ENCODE measurements at places on chromosomes 2 and 18.

DNA sequence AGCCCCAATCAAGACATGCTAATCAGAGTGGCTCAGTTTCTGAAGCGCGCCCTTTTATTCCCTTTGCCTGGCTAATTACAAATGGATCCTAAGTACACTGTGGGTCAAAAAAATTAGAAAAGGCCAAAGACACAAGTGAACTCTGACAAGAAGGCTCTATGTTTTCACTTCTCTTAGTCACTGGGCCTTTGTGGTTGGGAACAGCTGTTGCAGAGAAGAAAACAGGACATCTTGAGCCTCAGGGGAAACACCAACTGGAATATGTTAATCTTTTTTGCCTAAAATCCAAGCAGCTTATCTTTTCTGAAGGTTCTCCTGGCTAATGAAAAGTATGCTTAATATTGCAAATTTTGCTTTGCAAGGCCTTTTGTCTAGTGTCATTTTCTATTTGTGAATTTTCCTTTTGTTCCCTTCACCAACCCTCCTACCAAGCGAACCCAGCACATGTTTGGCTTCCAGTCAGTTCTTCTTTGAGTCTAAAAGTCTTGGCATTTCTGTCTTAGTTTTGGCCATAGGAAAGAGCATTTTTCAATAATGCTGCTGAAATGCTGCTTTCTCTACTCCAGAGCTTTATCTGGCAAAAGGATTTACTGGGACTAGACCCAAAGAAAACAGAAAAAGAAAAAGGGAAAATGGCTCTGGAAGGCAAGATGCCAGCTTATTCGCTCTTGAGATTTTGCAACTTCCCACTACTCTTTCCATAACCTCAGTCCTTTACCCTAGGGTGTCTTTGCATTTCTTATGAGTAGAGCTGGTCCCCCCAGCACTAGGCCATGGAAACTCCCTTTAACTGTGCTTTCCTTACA, 440.2 kb upstream of the ST6GAL2 start:
- DNase-seq, result peak; percentile 62

DNA sequence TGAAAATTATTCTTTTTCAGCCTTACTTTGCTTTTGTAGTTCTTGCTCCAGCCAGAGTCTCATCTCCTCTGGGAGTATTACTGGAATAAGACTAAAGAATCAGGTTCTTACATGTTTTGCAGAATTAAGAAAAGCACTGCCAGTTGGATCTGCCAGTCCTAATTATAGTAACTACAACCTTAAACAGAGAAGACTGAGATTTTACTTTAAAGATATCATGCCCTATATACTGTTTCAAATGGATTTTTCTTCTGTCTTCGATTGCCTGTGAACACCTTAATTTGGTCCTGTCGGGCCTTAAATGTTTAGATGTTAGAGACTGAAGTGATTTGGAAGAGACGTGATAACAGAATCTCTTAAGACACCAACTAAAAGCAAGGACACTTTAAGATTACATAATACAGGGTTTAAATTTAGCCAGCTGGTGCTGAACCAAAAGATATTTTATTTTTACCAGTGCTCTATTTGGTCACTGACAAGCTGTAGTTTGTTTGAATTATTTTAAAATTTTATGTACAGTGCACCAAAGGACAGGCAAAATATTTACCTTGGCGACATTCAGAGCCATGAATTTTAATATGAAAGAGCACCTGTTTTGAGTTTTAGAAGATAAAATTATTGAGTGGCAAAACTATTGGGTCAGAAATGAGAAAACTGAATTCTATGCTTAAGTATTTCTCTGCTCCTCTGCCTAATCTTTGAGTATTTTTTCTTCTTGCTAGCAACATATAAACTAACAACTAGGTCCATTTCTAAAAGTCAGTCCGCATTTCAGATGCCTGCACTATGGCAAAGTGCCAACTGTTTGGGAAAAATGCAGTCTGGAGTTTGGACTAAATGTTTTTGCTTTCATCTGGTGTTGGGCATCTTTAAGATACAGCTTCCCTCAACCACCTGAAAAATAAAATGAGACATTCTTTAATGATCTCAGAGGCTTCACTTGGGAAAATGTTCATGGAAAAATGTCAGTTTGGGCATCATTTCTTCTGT, 300.0 kb downstream of the XIRP2 start:
- no peak for DNase-seq

- DNase-seq, result no peak
Observed at GRCh38 chr2:148507970-148508369, 136.6 kb upstream of the EPC2 start.

DNA sequence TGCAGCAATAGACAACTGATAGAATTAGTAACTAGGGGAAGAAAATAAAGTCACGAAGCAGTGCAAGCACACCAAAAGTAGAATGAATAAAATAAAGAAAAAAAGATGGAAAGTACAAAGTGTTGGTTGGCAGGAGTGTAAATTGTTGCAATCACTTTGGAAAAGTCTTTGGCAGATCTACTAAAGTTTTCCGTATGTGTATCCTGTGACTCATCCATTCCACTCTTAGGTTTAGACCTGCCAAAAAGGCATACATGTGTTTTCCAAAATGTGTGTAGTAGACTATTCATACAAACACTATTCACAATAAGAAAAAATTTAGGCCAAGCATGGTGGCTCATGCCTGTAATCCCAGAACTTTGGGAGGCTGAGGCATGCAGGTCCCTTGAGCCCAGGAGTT, 282.1 kb upstream of the FSIP2 start:
- peak; percentile 93 for DNase-seq

DNA sequence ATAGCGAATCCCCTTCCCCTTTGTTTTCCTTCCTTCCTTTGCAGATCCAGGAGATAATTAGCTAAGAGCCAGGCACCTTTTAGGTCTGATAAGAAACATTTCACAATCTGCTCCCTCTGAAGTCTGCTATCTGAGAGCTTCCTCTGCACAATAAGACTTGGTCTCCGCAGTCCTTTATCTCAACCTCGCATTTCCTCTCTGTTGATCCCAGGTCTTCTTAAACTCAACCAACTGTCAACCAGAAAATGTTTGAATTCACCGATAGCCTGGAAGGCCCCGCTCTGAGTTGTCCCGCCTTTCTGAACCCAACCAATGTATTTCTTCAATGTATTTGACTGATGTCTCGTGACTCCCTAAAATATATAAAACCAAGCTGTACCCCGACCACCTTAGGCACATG, 78.4 kb upstream of the CTDP1 start:
- DNase-seq, result no peak

DNA sequence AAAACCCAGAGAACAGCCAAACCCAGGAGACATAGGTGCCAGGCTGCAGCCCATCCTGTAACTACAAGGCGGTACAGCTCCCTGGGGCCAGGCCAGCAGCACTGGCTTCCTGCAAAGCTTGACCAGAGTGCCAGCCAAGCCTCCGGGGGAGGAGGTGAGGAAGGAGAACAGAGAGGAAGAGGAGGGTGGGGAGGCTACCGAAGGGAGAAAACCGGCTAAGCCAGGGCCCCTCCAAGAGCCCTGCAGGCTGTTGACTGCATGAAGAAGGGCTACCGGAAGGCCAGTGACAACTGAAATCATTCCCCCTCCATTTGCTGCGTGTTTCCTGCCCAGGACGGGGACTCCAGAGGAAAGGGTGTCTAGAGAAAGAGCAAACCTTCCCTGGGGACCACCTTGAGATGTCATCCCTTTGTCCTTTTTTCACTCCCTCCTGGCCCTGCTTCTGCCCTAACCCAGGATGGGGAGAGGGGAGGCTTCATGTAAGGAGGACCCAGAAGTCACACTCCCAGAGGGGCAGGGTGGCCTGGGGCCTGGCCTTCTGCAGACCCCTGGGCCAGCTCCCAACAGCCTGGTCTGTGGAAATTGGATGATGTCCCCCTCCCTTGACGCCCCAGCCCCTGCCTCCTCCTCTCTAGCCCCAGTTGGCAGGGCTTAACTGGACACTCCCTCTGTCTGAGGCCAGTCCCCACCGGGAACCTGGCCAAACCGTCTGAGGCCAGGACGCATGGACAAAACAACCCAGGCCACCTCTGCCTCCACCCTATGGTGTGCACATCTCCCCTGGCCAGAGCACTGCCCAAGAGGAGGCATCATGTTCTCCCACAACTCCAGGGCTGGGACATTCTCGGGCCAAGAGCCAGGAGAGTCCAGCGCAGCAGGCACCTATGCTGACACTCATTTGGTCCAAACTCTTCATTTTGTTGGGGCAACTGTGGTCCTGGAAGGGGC, 207.8 kb downstream of the CYP26B1 start:
- DNase-seq, result no peak

GRCh38 chr18:22106536-22107292, 62.7 kb upstream of the GATA6 start:
- DNase-seq, result no peak

DNA sequence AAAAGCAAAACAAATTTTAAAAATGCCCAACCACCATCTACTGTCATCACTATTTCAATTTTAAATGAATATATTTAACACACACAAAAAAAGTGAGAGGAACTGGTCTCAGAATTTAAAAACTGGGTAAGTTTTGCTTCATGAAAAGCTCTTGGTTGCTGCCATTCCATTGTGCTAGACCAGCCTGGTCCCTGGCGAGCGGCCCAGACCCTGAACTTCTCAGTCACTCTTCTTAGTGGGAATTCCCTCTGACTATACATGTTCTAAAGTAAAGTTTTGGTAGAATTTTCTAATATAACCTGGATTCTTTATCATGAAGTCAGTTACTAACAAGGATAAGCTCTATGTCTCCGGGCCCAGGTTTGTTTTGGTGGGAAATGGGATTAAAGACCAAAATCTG, 34.8 kb upstream of the TMEM177 start:
- peak; percentile 29 for DNase-seq

DNA sequence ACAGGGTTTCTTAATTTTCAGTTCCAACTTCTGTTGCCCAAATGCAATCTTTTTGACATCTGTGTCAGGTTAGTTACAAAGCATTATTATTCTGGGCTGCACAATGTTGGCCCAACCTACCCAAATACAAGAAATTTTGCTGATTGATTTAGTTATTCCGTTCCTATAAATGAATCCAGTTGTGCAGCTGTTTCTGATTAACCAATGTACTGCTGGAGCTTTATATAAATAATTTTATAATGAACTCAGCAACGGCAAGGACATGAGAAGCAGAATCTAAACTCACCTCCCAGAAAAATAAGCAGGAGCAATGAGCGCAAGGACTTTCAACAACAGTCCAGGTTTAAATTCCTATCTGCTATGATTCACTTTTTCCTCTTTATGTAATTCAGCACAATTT, 76.3 kb upstream of the WIPF1 start:
- no peak for DNase-seq

DNA sequence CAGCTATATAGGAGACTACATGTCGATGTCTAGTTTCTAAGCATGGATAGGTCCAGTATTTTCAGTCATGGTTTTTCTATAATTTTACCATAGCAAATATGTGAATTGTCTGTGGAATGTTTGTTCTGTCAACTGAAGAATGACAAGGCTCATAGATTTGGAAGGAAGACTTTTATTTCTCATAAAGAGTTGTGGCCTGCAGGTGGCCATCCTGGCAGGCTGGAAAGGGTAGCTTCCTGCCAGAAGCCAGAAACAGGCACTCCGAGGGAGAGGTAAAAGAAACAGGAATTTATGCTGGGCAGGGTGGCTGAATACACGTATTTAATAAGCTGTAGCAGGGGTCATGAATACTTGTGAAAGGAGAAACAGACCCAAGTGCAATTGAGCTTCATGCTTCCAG, 182.1 kb downstream of the PARD3B start:
- peak; percentile 1 for DNase-seq

DNA sequence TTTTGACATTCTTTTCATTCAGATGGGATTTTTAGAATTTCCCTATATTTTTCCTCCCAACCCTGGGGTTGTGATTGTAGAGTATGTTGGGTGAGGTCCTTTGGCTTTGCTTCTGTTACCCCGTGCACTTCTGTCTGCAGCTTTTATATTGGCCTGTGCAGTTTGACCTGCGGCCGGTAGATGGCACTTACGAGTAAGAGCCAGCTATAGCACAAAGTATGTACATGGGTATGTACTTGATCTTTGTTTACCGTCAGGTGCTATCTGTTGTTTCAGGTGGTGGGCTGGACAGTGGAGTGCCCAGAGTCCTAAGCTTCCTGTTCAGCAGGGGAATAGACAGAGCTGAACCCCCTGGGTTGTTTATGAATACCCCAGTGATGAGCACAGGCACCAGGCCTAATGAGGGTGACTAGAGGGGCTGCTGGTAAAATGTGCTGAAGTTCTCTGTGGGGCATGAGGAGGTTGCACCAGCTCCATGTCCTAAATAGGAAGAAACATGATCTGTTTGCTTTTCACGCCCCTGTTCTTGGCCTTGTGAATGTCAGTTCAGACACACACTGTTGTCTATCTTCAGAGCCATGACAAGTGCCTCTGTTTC, 58.9 kb upstream of the THUMPD2 start:
- DNase-seq, result peak; percentile 8

- DNase-seq, result no peak
Observed at GRCh38 chr2:237485844-237486243, 1.2 kb upstream of the MLPH start.

DNA sequence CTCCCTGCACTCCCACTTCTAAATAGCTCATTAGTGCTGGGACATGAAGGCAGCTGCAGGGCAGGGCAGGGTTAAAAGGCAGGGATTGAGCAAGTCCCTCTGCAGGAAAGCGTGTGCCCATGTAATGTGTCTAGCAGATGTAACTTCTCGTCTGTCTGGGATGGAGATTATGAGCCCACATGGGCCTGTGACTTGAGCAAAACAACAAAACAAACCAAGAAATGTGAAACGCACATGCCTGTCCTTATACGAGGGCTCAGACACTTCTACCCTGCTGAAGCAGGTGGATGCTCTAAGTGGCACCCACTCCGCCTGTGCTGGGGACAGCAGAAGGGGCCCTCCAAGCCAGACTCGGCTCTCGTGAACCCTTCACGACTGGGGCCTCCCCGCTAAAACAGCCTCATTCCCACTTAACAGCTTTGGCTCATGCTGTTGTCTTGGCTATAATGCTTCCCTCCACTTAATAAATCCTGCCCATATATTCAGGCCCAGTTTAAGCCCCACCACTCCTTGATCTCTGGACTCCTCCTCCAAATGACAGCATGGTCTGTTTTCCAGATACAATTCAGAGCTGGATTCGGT, 40.9 kb downstream of the TMEM247 start:
- no peak for DNase-seq

DNA sequence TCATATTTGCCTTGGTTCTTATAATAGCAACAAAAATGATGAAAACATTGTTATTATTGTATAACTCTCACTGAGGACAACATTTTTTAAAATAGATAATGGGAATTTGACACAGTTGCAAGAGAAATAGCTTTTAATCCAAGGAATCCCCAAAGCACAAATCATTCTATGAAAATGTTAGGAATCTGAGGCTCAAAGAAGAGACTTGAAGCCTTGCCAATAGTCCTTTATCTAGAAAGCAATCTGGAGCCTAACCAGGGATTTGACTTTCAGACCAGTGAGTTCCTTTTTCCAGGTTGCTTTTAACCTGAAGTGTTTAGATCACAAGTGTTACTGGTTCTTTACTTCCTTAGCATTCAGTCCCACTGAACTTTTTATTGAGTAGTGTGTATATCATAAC, 574.5 kb upstream of the ZEB2 start:
- no peak for DNase-seq

DNA sequence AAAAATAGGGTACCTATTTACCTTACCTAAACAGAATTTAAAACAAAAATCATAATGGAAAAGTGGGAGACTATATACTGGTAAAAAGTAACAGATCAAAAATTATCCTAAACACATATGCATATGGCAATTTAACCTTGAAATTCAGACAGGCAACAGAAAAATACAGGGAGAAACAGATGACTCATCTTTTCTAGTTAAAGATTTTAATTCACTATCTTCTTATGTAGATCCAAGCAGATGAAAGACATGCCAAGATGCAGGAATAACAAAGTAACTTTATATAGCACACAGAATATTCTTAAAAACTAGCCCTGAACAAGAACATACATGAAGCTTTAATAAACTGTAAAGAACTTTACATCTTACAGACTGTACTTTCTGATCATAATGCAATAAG, 30.9 kb downstream of the PRPF40A start:
- no peak for DNase-seq

GRCh38 chr2:100054426-100054825, 88.0 kb downstream of the AFF3 start:
- DNase-seq, result no peak

Measured in astrocyte of the cerebellum (primary cell).